ENCODE measurements at places on chromosomes 16 and 17.

GRCh38 chr16:57908409-57908987, 62.4 kb downstream of the CNGB1 start:
- no peak for DNase-seq

DNA sequence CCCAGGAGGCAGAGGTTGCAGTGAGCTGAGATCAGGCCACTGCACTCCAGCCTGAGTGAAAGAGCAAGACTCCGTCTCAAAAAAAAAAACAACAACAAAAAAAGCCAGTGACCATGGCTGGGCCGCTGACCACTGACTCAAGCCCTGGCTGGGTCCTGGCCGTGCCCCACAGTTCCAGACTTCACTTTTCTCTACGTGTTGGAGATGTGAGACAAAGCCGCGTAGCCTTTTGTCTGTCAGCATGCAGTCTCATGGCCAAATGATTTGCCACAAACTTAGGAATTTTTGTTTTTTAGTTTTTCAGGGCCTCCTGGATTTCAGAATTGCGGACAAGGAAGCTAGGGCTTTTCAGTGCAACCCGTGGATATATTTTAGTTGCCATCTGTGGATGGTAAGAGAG, 89.3 kb upstream of the CIBAR2 start:
- no peak for DNase-seq

DNA sequence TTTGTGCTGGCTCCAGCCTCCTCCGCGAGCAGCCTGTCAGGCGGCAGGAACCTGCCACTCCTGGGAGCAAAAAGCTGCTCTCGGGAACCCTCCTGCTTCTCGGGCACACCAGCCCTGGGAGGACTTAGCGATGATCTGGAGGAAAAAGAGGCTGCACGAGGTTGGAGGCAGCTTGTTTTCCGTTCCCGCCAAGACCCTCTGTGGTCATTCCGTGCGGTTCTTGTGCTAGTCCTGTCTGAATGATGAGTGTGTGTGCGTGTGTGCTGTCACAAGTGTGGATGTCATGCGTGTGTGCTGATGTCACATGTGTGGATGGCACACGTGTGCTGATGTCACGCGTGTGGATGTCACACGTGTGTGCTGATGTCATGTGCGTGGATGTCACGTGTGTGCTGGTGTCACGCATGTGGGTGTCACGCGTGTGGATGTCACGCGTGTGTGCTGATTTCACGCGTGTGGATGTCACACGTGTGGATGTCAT, 150.0 kb downstream of the NPIPB11 start:
- DNase-seq, result no peak

DNA sequence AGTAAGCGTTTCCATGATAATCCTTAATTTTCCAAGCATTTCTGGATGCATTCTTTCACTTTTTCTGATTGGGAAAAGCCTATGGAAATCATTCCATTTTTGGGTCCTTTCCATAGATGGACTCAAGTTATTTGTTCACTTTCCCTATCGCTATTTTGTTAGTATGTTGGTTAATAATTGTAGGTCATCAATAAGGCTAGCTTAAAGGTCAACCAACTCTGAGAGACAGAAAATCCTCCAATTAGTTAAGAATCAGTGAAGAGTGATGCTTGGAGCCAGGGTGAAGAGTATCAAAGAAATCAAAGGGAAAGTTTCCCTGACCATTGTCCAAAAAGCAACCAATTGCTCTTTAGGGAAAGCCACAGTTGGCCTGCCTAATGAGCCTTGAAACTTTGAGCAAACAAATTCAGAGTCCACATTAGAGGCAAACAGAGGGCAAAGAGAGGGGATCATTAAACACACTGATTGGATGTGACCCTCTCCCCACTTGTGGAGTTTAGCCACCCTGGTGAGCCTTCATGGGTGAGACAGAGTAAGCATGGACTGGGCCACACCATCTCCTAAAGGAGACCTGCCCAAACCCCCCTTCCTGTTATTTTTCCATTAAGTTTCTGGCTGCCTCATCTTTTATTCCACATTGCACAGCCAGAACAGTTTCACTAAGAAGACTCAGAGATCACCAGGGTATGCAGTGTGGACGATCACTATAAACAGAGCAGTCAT, 133.4 kb upstream of the DYNLRB2 start:
- no peak for DNase-seq

DNA sequence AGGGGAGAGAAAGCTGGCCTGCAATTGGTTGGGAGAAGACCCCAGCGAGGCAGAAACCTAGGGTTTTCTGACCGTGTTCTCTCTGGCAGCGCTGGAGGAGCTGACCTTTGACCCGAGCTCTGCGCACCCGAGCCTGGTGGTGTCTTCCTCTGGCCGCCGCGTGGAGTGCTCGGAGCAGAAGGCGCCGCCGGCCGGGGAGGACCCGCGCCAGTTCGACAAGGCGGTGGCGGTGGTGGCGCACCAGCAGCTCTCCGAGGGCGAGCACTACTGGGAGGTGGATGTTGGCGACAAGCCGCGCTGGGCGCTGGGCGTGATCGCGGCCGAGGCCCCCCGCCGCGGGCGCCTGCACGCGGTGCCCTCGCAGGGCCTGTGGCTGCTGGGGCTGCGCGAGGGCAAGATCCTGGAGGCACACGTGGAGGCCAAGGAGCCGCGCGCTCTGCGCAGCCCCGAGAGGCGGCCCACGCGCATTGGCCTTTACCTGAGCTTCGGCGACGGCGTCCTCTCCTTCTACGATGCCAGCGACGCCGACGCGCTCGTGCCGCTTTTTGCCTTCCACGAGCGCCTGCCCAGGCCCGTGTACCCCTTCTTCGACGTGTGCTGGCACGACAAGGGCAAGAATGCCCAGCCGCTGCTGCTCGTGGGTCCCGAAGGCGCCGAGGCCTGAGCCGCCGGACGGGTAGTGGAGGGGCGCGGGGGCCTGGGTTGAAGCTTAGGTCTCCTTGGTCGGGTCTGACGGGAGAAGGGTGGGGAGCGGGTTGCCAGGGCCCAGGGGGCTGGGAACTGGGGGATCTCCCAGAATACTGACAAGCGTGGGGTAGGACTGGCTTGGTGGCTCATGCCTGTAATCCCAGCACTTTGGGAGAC, 7.4 kb upstream of the PYDC1 start:
- no peak for DNase-seq

GRCh38 chr17:64216338-64217248, 46.5 kb downstream of the TEX2 start:
- DNase-seq, result no peak

DNA sequence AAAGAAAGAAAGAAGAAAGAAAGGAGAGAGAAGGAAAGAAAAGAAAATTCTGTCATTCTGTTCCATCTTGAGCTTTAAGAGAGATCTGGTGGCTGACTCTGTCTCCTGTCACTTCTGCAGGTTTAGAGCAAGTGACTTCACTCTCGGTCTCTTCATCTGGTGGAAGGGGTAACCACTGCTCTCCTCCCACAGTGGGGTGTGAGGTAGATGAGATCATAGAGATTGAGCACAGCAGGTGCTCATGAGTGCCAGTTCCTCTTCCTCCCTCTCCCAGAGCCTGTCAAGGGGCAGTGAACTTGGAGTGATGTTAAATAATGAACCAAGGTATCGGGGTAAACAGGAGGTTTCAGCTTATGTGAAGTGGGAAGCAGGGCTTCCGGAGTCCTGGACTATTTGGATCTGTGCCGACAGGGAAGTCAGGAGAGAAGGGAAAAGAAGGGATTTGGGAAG, 47.7 kb downstream of the BEAN1 start:
- no peak for DNase-seq

GRCh38 chr16:16019488-16019887, 70.1 kb downstream of the ABCC1 start:
- DNase-seq, result no peak

DNA sequence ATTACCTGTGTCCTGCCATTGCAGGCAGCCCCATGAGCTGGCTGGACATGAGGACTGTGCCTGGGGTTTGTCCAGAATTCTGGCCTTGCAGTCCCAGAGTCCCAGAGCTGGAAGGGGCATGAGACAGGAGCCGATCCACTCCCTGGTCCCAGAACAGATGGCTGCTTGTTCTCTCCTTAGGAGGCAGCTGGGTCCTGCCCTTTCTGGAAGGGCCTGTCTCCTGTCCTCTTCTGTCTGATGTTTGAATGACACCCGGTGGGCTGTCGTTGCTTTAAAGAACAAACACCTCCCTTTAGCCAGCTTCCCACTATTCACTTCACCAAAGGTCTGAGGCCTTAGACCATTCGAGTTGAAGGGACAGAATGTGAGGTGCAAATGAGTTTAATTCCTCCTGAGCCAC, 63.8 kb downstream of the RAP1GAP2 start:
- DNase-seq, result no peak

DNA sequence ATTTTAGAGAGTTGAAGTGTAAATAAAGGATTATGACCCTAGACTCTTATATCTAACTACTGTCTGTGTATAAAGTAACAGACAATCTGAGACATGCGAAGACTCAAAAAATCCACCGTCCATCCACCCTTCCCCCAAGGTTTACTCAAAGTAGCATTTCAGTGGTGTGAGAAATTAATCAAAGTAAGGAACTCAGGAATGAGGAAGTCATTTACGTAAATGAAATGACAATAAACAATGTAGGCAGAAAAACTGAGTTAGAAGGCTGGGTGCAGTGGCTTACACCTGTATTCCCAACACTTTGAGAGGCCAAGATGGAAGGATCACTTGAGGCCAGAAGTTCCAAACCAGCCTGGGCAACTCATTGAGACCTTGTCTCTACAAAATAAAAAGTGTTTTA, 19.8 kb upstream of the NTN1 start:
- DNase-seq, result no peak

DNA sequence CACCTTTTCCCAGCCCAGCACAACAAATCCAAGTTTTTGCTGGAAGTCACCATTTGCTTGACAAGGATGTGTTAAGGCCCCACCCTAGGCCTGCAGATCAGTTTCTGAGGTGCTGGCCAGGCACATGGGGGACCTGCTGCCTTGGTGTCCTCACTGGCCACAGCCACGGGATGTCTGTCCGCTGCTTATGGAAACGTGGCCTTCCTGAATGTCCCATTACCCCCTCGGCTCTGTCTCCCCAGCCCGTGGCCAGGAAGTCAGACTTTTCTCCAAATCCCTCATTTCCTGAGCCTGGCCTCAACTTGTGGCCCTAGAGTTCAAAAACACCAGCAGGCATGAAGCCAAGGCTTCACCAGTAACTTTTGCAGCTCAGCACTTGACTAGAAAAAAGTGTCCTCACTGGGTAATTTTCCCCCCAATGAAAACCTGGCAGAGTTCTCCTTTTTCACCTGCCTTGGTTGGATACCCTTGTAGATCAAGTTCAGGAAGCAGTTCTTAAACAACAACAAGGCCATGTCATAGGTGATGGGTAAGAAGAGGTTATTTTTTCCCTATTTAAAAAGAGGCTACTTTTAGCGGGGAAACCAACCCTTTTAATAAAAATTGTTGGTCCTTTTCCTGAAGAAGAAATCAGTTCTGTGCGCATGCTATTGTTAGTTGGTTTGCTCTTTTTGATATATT, 80.8 kb downstream of the SOCS1 start:
- DNase-seq, result no peak

DNA sequence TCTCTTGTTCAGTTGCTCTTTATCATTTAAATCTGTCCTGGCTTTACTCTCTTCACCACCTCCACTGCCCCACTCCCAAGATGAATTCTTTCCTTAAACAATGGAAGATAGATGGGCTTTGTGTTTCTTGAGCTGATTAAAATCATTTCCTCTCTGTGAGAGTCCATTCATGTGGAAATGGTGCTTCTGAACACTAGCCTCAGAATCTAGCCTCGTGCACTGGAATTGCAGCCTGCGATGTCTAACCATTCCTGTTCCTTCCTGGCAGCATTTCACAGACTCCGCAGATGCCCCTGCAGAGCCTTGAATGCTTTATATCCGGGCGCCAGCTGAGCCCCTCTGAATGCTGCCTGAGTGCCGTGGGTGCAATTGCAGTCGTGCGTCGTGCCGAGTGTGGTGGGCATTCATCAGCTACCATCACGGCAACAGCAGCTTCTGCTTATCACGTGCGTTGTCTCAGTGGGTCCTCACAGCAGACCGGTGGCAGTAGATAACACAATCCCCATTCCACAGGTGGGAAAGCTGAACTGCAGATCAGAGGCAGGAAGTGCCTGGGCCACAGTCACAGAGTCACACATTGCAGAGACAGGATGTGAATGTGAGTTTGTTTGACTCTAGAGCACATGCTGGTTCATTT, 172.8 kb upstream of the WSCD1 start:
- DNase-seq, result peak; percentile 10

- DNase-seq, result peak; percentile 74
These were observed 4.0 kb upstream of the RPL38 start for GRCh38 chr17:74199306-74200092.

GRCh38 chr17:27339836-27340550, 46.1 kb downstream of the WSB1 start:
- DNase-seq, result no peak

- DNase-seq, result peak; percentile 21
These were observed 465.9 kb upstream of the ERCC4 start for GRCh38 chr16:13453938-13454553.

DNA sequence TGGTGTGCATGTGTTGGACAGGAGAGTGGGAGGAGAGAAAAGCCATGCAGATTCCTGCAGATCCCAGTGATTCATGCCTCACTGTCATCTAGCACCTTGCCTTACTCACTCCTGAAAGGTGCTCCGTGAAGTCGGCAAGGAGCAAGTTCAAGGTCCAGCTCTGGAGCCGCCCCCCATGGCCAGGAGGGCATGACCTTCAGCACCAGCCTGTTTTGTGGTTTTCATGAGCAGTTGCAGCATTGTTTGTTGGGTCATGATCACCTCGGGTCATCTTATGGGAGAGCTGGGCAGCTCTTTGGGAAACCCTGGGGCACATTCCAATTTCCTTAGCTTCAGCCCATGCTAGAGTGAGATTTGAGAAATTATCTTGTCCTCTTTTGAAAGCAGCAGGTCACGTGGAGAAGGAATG, 137.5 kb upstream of the IRX3 start:
- no peak for DNase-seq

GRCh38 chr17:16991349-16992009, 19.6 kb upstream of the TNFRSF13B start:
- DNase-seq, result peak; percentile 80

GRCh38 chr16:52580488-52580887, 33.5 kb upstream of the TOX3 start:
- no peak for DNase-seq

DNA sequence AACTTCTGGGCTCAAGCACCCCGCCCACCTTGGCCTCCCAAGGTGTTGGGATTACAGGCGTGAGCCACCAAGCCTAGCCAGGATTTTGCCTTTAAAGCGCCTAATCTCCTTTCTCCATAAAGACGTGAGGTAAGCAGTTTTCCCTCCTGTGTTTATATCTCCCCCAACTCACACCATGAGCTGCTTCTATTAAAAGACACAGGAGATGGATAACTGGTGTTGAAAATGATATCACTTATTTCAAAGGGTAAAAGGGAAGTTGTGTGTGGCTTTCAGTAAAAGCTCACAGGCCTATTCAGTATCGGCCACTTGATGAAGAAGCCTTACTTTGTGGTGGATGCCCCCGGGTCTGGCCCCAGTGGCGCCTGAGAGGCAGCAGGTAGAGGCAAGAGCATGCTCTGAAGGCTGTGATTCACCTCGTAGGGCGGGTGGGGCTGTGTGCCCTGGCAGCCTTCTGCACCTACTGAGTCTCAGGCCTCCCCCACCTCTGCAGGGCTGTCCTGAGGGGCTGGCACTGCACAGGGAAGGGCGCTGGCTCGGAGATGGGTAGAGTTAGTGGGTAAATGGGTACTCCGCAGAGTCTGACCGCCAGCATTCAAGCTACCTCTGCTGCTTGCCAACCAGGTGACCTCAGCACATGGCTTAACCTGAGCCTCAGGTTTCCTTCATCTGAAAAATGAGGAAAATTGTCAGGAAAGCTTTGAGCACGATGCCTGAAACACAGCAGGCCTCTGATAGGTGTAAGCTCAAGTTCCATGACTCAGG, 146.8 kb downstream of the CLEC16A start:
- no peak for DNase-seq
